ENCODE measurements at places on chromosomes 7 and 10. TPM values are rescaled to one million over a fixed set of nuclear protein-coding genes. Genes with fewer than 3 reads are reported as not detected.
A peak's percentile ranks its signal among the peaks of the same experiment; 100 is the strongest.

GRCh38 chr10:32207544-32207943, 139.4 kb downstream of the EPC1 start:
- DNase-seq = peak; percentile 52

GRCh38 chr10:98608411-98608810, 161.7 kb upstream of the HPS1 start:
- DNase-seq = no peak

DNA sequence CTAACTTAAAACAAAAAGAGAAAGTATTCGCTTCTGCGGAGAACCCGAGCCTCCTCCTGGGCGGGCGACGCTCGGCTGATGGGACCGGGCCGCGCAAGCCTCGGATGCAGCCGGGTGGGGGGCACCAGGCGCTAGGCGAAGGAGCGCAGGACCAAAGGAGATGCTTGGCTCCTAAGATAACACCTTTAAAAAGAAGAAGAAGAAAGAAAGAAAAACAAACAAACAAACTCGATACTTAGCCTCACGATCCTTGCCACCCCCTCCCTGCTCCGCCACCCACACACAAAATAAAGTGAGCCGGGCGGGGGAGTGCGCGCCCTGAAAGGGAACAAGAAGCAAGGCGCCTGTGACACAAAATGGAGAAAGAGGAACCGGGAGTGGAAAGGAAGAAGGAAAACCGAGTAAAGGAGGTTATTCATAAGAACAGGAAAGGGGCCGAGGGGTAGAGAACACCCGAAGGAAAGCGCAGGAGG, 34.0 kb upstream of the EBLN1 start:
- peak; percentile 65 for DNase-seq

- no peak for DNase-seq
These were observed 103.9 kb upstream of the STK17A start for GRCh38 chr7:43479042-43479441.

GRCh38 chr7:73560109-73560835, 2.8 kb upstream of the BCL7B start:
- peak; percentile 78 for DNase-seq

- DNase-seq = peak; percentile 92
These were observed 216.5 kb upstream of the MKLN1 start for GRCh38 chr7:131111081-131111576.

GRCh38 chr10:125840955-125841354, 17.6 kb downstream of the BCCIP start:
- no peak for DNase-seq

TRPV6 gene
- total RNA-seq = not detected

GIMAP1 gene
- total RNA-seq = not detected

NODAL gene
- total RNA-seq = not detected

OGDHL gene
- under 0.01 TPM for total RNA-seq

OR9A4 gene
- total RNA-seq = not detected

CYP17A1 gene
- not detected for total RNA-seq

GDF2 gene
- not detected for total RNA-seq

TWIST1 gene
- 33.2 TPM for total RNA-seq

SLC39A12 gene
- total RNA-seq = not detected

VGF gene
- total RNA-seq = not detected
